Right kidney (tissue), 9 donors: ENCODE measurements at places on chromosomes 2 and 18.
A peak's percentile ranks its signal among the peaks of the same experiment; 100 is the strongest.

DNA sequence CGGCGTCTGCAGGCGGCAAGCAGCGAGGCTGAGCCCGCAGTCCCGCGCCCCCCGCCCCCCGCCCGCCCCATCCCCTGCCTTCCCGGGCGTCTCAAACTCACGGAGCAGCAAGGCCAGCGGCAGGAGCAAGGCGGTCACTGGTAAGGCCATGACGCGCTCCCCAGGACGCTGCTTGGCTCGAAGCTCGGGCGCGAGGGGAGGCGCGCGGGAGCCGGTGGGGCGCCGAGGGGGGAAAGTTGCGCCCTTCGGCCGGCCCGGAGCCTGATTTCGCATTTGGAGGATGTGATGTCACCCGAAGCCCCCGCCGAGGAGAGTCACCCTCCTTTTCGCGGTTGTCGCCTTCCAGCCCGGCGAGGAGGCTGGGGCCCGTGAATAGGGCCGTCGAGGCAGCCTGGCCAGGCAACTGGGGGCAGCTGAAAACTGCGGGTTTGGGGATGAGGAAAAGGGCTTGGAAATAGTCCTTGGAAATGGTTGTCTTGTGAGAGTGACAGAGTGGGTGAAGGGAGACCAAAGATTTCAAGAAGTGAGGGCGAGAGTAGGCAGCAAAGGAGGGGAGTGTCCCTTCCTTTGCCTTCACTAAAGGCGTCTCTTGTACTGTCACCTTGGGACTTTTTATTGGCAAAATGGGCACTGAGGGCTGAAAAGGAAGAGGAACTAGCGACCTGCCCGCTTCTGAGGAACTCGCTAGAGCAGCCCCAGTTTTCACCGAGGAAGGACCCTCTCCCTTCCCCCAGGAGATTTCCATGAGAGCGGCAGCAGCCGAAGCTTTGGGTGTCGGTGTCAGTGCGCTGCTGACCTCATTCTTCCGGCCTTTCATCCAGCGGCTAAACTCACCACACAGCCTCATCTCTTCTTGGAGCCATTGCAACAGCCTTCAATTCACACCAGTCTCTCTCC is at the start of gene CD8A:
Gene CD8A (minus strand): TSS at position 238 of the 897 bp plus-strand sequence. CDS start 88 bp downstream, at position 150.
- DNase-seq = peak; percentile 41

GRCh38 chr2:24742730-24743129 is 50.5 kb downstream of the PTRHD1 start:
- DNase-seq = no peak

DNA sequence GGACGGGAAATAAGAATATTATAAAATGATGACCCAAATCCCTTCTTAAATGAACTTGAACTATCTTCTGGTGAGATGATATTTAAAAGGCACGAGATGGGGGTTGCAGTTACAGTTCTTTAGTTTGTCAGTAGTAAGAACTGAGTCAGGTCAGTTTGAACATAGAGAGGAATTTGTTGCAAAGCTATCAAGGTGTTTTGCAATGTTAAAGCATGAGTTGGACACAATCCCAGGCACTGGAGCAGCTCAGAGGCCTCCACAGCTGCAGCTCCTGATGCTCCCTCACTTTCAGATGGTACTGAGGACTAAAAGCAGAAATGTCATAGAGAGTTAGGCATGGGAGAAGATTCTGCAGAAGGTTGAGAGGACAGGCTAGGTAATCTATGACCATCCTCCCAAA is 236.0 kb downstream of the BCL2 start:
- DNase-seq = no peak

DNA sequence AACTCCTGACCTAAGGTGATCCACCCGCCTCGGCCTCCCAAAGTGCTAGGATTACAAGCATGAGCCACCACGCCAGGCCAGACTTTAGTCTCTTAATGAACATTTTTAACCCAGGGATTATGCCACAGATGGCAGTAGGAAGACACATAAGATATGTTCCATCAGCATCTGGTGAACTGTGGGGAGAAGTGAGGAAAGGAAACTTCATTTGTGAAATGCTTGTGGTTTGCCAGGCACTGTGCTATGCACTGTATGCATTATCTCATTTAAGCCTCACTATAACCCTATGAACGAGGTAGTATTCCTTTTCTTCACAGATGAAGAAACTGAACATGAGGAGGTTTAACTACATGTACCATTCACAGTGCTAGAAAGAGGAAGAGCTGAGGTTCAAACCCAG is 29.3 kb downstream of the PTRHD1 start:
- DNase-seq = no peak

DNA sequence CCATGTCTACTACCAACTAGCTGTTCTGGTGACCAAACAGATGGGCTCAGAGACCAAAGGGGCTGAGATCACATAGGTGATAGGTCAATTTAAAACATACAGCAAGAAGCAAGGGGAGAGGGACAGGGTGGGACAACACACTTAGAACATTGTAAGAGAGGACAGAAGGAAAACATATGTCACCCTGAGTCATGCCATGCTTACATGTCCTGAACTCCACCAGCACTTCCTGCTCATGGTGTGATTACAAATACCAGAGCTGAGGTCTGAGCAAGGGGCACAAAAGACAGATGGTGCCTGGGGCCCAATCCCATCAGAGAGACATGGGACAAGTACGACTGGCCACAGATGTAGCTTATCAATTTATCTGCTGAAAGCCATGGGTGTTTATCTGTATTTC is 28.7 kb upstream of the GALNT14 start:
- no peak for DNase-seq

GRCh38 chr2:72182547-72182946 is 34.9 kb upstream of the CYP26B1 start:
- no peak for DNase-seq

GRCh38 chr2:198913394-198914152 is 544.2 kb downstream of the SATB2 start:
- DNase-seq = no peak

DNA sequence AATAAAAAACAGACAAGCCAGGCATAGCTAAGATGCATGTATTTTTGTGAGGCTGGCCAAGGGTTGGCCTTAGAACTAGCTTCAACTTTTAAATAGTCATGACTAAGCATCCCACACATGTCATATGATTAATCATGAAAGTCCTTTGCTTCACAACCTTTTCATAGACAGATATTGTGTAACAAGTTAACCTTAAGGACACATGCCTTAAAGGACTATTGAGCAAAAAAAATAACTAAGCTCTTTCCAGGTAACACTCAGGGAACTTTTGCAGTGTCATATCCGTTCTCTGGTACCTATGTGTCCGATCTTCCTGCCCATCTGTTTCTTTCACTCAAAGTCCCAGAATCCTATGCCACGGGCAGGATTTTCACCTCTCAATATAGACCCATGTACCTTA is 498.4 kb downstream of the STK39 start:
- no peak for DNase-seq

GRCh38 chr2:3199627-3200345 is 177.8 kb downstream of the EIPR1 start:
- DNase-seq = no peak
